Right cardiac atrium (tissue), 5 donors: ENCODE measurements at places on chromosomes 13 and 19. TPM values are rescaled to one million over a fixed set of nuclear protein-coding genes. Genes with fewer than 3 reads are reported as not detected.

DNA sequence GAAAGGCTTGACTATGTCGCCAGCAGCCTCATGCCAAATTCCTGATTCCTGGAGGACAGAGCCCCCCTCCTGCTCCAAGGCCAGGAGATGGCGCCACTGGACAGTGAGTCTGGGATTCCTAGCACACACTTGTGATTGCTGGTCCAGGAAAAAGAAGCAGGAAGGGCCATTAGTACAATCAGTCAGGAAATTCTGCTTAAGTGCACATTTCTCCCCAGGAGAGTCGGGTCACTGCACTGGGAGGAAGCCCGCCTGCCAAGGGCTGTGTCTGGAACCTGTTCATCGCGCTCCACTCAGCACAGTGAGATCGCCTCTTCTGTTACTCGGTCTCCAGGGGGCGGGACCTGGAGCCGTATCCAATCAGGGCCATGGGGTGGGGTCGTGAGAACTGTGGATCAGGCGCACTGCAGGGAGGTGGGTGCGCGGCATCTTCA lies 65.1 kb downstream of the ZNF823 start:
- peak; percentile 89 for DNase-seq

- DNase-seq = no peak
Observed at GRCh38 chr19:11338569-11339253, 746 bp downstream of the RAB3D start.

- no peak for DNase-seq
Observed at GRCh38 chr19:6842871-6843607, 44.3 kb upstream of the ADGRE1 start.

- no peak for DNase-seq
Observed at GRCh38 chr19:18736415-18737336, 53.2 kb downstream of the CRTC1 start.

DNA sequence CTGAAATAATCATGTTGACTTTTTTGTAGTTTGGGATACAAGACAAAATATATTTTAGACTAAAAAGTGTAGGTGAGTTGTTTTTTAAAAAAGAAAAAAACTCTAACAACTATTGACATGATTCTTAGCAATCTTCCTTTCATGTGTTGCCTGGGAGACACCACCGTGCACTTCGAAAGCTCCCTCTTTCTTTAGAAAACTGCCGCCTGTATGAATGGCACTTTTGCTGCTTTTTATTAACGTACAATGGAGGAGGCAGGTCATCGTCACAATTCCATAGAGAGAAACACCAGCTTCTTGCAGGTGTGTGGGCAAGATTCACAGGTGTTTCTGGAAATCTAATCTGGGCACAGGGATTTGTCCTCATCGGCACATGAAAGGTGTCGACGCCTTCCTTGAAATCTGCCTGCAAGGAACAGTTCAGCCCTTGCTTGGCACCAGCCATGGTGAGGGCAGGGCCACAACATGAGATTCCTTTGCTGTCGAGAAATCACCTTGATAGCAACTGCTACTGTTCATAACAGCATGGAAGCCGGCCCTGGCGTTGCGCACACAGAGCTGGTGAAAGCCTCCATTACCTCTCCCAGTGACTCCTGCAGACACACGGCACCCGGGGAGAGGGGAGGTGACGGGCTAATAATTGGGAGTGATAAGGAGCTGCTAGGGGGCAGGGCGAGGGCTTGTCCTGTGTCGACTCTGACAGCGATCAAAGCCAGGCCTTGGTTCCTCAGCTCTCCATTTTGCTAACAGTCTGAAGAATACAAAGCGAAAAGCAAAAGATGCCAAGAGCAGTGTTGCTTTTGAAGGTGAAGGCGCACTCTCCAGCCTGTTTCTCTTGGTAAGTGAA lies 66.5 kb downstream of the EFNB2 start:
- DNase-seq = no peak

GRCh38 chr19:18833849-18834643 lies 2.3 kb downstream of the UPF1 start:
- DNase-seq = no peak

GRCh38 chr19:51242881-51243630 lies 7.8 kb upstream of the SIGLECL1 start:
- DNase-seq = no peak

DNA sequence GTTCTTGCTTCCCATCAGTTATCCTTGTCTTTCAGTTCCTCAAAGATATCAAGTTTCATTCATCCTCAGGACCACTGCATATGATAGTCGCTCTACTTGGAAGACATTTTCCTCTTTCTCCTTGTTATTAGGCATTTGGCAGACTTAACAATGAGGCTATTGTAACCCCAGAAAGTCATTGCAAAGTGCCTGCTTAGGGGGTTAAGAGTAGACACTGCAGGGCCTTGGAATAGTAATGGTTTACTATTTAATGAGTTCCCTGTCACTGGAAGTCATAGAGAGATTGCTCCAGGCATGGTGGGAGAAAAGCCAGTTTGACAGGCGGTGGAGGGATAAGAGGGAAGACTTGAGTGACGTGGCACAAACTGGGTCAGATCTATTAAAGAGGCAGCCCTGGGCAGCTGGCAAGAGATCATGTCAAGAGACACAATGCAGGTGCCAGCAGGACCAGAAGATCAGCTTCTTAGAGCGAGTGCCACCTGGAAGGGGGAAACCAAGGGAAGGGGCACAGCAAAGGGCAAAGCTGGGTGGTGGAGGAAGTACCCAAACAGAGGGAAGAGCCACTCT lies 16.8 kb upstream of the CPB2 start:
- DNase-seq = no peak

Gene DAND5
- total RNA-seq = 13.8 TPM
